HepG2 (cell line): ENCODE measurements at places on chromosomes 13 and 19.

DNA sequence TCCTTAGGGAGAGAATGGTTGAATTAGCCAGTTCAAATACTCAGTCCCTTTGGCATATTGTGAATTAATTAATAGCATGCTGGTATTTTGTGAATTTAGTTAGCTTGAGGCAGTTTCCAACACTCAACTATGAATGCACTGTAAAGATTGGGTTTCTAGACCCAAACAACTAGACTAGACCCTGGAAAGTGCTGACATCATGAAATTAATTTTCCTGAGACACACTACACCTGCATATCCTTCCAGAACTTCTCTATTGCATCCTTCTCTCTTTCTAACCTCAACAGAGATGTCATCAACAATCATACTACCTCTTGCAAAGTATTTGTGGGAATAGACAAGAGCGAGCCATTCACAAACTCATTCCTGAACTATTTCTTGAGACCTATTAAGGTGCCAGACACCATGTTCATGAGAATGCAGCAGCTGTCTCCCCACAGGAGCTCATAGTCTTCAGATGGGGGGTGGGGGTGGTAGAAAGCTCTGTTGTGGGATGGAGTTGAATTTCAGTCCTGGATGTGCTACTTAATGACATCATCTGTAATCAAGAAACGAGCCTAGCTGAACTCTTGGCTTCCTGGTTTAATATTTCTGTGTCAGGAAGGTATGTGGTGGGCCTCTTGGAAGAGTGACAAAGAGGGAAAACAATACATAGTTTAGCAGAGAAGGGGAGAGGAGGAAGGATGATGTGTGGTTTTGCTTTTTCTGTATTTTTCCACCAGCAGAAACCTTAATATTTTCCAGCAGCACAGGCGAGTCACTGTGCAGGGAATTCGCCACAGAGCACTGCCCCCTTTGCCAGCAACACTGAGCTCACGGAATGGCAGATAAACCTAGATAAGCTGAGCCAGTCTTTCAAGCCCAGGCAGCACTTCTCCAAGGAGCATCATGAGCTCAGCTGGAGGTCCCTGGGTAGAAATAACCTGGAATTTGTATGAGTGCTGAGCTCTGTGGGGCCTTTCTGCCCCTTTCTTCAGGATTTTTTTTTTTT, 53.1 kb upstream of the CYSLTR2 start:
- DNase-seq: peak; percentile 32

- DNase-seq: peak; percentile 37
Observed at GRCh38 chr19:44684892-44685863, 13.8 kb upstream of the CEACAM16 start.

DNA sequence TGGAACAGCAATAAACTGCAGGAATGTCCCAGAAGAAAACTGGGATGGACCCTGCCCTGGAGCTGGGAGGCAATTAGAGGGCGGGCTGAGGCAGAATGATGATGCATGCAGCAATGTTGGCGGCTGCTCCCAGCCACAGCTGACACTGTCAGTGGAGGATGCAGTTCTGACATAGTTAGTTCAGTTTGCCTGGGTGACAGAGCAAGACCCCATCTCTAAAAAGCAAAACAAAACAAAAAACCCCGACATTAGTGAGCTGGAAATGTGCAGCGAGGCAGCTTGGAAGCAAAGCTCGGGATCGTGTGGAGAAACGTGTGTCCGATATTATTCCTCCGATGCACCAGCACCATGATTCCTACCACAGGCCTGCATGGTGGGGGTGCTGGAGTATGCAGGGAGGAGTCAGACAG, 110.1 kb upstream of the UQCRFS1 start:
- DNase-seq: no peak

- DNase-seq: no peak
Observed at GRCh38 chr13:95480131-95480545, 72.4 kb upstream of the CLDN10 start.
